Activated CD4-positive, CD25-positive, alpha-beta regulatory T cell (primary cell): ENCODE measurements at places on chromosomes 16 and 17.

DNA sequence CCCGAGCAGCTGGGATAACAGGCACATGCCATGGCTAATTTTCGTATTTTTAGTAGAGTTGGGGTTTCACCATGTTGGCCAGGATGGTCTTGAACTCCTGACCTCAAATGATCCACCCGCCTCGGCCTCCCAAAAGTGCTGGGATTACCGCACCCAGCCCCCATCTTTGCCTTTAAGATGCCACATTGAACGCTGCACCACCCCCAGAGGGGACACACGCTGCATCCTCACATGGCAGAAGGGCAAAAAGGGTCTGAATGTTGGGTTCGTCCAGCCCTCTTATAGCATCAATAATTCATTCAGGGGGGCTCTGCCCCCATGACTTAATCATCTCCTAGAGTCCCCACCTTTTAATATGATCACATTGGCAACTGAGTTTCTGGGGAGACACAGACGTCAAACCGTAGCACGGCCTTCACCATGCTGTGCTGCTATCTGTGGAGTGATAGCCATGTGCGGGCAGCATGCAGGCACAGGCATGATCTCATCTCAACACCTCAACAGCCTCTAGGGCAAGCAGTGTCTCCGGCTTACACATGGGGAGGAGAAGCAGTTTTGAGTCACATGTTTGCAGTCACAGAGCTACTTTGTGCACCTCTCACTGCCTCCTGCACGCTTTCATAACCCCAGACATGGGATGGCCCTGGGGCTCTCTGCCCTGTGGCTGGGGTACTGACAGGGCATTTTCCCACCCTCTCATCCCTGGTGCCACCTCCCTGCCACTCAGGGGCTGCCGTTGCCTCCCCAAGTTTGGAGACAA, 30.0 kb downstream of the IL21R start:
- no peak for DNase-seq

GRCh38 chr16:4075534-4075933, 40.7 kb downstream of the ADCY9 start:
- DNase-seq = no peak

- DNase-seq = no peak
Measured at GRCh38 chr16:86470964-86471363, 39.4 kb upstream of the FOXF1 start.

DNA sequence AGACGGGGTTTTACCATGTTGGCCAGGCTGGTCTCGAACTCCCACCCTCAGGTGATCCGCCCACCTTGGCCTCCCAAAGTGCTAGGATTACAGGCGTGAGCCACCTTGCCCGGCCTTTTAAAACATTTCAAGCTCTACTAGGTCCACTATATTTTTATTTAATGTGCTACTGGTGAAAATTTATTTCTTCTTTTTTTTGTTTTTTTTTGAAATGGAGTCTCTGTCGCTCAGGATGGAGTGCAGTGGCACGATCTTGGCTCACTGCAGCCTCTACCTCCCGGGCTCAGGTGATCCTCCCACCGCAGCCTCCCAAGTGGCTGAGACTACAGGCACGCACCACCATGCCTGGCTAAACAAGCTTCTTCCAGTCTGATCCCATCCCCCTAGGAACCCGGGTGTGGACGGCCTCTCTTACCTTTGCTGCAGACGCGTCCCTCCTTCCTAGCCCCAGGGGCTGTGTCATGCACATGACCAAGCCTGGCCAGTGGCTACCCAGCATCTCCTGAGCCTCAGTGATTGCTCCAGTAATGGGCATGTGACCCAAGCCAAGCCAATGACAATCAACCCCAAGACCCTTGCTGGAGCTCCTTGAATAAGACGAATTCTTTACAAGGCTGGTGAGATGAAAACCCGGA, 40.1 kb upstream of the LITAF start:
- DNase-seq = no peak

DNA sequence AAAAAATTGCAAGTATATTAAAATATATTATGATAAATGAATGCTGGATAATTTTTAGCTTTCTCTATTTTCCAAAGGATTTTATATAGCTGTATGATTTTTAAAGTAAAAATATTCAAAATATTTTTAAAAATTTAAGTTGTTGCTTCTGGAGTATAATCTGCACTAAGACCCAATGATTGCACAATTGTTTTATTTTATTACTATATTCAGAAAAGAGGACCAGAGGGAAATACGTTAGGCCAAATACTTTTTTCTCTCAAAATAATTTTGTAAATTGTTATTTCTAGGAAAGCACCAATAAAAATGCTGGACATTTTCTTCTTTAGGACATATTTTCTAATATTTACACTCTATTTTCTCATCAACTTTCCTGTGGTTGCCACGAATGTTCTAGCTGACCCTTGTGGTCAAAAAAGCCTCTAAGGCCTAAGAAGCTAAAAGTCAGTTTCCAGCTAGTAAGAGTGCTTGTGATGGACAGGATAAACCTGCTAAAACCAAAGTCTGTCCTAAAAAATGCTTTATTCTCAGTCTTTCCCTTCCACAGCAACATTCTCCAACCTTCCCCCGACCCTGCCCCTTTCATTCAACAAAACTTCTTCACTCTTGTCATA, 31.2 kb downstream of the MMD start:
- no peak for DNase-seq

- DNase-seq = no peak
Measured at GRCh38 chr17:1095090-1095852, 84.5 kb downstream of the ABR start.

GRCh38 chr17:49952209-49952911, 16.6 kb upstream of the DLX4 start:
- peak; percentile 48 for DNase-seq

DNA sequence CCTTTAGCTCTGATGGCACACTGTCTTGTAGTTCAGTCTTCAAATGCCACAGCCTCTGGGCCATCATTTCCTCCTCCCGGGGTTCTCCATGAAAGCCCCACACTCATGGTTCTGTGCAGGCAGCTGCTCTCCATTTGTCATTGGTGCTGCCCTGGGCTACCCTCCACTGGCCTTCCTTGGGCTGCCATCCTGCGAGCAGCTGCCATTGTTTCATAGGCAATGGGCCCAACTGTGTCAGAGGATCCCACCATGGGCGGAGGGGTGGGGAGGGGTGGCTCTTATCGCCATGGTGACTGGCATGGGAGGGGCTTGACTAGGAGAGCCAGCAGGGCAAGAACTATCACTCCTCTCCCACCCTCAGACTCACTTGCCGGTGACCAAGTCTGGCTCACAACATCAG, 38.6 kb upstream of the BRD7 start:
- DNase-seq = no peak

DNA sequence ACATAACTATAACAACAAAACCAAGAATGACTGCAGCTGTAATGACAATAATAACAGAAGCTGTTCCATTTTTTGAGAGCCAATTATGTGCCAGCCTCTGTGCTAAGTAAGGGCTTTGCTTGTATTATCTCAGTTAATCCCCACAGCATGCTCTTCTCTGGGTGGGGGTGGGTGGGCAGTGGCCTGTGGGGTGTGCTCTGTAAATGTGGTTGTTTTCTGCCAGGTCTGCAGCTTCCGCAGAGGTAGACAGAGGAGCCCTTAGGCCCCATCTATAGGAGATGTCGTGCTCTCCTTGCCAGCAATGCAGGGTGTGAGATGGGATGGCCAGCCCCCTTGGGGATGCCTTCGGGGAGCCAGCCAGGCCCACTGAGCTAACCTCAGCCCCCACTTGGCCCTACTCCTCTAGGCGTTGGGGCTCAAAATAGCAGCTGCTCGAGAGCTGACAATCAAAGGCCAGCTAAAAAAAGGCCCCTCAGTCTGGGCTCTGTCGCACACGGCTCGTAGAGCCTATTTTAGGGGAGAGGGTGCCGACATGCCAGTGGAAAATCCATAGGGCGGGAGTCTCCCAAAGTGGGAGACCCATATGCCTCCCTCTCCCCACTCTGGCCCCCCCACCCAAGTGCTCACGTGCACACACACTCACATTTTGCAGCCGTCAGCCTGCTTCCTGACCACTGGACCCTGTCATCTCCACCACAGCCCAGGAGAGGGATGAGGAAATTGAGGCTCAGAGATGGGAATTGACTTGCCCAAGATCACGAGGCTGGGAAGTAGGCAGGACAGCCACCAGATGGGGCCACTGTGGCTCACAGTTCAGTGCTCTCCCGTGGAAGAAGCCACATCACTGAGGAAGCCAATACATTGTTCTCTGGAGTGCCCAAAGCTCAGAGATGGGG, 15.8 kb downstream of the CDH16 start:
- no peak for DNase-seq

DNA sequence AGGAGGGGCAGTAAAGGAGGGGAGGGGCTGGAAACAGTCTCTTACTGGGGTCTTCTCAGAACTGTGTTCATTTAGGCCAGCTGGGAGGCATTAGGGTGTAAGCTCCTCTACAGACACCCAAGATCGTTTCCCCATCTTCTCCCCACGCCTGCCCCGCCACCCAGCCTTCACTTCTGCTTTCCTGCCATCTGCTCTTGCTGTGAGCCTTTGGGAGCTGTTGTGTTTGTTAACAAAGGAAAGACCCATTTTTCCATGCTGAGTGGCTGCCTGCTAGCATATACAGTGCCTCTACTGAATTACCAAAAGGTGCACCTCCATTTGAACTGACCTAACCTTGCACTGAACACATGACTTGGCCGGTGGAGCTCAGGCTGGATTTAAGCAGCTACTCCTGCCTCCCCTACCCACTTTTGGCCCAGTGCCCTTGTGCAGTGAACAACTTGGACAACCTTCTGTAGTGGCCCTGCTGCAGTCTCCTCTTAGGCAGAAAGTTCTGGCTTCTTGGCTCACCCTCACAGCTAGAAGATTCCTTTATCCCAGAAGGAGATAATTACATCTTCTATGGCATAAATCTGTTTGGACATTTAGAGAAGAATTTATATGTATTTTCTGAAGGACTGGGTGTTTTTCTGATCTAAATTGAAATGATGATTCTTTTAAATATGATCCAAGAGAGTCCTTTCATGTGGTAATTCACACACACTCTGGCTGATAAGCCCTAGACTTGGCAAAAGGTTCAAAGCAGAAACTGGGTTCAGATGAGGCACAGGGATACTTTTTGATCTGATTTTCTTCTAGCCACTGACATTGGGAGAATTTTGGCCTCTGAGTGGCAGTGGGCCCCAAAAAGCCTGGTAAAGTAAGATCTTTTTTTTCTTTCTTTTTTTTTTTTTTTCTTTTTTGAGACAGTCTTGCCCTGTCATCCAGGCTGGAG, 81.9 kb upstream of the HNF1B start:
- DNase-seq = no peak

- DNase-seq = no peak
Measured at GRCh38 chr16:51535591-51535990, 384.5 kb upstream of the SALL1 start.

DNA sequence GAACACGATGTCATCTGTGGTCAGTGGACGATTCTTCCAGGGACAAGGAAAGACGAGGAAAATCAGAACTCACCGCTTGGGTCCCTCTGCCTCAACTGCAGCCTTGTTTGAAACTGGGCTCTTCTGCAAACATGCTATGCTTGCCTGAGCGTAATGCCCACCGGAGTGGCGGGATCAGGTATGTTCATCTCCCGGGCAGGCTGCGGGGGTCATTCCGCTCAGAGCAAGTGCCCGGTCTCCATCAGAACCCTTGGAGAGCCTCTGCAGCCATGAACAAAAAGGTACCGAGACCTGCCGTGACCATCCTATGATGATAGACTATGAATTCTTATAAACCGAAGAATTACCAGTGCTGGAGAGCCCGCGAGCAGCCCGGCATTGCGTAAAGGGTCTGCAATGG, 64.5 kb upstream of the DNAH17 start:
- DNase-seq = no peak

GRCh38 chr16:86457501-86458148, 52.7 kb upstream of the FOXF1 start:
- DNase-seq = no peak
